ENCODE measurements at places on chromosomes 7 and 10.
A peak's percentile ranks its signal among the peaks of the same experiment; 100 is the strongest.

GRCh38 chr7:44375236-44375699 is 49.9 kb upstream of the CAMK2B start:
- DNase-seq = no peak

GRCh38 chr7:117665368-117665767 is 185.5 kb downstream of the CFTR start:
- no peak for DNase-seq

- no peak for DNase-seq
Observed at GRCh38 chr7:142250705-142251104, 7.2 kb downstream of the PRSS58 start.

GRCh38 chr10:81865581-81865980 is 9.4 kb upstream of the NRG3 start:
- DNase-seq = no peak

DNA sequence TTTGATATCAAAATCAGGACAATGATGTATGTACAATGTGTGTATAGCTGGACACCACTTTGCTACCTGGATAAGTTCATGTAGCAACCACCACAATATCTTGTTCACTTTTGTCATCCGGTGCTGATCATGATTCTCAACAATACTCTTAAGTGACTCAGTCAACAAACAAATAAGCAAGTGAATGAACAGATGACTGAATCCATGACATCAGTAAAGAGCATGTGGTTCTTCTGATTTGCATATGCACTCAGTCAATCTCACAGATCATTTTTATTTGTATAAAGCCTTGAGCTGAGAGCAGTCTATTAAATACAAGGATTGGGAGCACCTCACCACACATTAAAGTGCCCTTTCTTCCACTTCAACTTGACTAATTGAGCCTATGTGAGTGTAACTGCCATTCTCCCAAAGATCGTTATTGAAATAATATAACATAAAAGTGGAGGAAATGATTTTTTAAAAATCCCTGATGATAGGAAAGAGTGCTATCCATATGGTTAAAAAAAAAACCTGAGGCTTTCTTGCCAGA is 69.5 kb downstream of the NPSR1 start:
- no peak for DNase-seq

DNA sequence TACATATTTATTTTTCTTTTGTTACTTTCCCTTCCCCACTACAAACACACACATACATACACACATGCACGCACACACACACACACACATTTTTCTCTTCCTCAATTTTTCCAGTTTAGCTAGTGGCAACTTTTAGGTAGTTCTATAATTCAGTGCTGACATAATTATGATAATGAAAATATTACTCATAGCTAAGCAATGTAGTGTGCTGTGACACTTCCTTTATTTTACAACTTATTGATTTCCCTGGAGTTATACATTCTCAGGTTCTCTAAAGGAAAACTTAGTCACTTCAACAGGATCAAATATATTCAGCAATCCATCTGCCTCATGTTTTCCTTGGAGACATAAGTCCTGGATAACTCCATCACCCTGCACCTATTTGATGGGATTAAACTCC is 151.6 kb downstream of the CACNA2D1 start:
- DNase-seq = no peak

- DNase-seq = no peak
Observed at GRCh38 chr10:13188593-13188992, 27.2 kb downstream of the MCM10 start.

- no peak for DNase-seq
Observed at GRCh38 chr7:132337450-132338080, 238.7 kb downstream of the PLXNA4 start.

- no peak for DNase-seq
Observed at GRCh38 chr7:45661302-45661995, 87.3 kb downstream of the ADCY1 start.

- DNase-seq = no peak
Observed at GRCh38 chr7:131653418-131654248, 97.2 kb upstream of the PODXL start.

GRCh38 chr7:22718200-22718711 is 8.7 kb upstream of the IL6 start:
- DNase-seq = no peak

DNA sequence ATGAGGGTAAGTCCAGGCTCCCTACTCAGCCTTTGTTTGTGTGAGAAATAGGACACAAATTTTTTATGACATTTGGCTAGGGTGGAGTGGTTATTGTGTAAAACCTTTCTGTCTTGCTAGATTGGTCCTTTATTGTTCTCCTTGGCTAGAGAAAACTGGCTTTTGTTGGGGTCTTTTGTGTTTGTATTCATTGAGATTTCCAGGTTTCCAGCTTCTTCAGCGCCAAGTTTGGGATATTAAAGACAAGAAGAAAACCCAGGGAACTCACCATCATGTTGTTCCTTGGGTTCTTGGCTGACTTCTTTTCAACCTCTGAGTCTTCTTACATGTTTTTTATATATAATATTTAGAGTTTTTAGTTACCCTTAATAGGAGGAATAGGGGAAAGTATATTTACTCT is 310.0 kb downstream of the HPSE2 start:
- DNase-seq = no peak

GRCh38 chr7:92044940-92045339 is 89.3 kb downstream of the CYP51A1 start:
- no peak for DNase-seq

GRCh38 chr10:11517150-11517549 is 94.3 kb downstream of the USP6NL start:
- peak; percentile 23 for DNase-seq

DNA sequence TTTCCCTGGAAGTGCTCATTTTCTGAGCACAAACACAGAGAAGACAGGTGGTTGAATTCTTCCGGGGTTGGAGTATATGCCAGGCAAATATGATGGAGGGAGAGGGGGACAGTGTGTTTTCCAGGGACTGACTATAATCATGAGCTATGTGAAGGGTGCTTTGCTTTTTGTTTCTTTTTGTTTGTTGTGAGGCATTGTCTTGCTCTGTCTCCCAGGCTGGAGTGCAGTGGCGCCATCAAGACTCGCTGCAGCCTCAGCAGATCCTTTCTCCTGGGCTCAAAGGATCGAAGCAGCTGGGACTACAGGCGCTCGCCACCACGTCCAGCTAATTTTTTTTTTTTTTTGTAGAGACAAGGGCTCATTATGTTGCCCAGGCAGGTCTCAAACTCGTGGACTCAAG is 47.3 kb upstream of the CPN1 start:
- no peak for DNase-seq
